Neural crest cell (in vitro differentiated cells): ENCODE measurements at places on chromosomes 1 and 21. TPM values are rescaled to one million over a fixed set of nuclear protein-coding genes. Genes with fewer than 3 reads are reported as not detected.

DNA sequence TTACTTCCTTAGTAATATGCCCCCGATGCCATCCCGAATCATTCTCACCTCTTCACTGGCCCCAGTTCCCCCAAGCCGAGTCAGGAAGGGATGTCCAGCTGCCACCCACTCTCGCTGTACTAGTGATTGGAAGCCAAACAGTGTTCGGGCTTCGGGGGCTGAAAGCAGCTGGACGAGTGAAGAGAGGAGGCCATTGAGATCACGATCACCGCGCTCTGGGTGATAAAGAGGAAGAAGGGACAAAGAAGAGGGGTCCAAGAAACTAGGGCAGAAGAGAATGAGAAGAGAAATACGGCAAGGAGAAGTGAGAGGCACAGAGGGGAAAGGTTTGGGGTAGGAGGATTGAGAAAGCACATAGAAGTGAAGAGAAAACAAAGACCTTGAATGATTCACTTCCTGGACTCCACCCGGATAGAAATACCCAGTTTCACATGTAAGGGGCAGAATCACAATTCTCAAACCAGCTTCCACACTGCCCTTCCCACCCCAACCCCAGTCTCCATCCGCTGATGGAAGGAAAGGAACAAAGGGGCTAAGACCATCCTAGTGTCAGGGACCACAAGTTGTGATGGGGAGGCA is 3.7 kb upstream of the SF3B4 start:
- no peak for DNase-seq

DNA sequence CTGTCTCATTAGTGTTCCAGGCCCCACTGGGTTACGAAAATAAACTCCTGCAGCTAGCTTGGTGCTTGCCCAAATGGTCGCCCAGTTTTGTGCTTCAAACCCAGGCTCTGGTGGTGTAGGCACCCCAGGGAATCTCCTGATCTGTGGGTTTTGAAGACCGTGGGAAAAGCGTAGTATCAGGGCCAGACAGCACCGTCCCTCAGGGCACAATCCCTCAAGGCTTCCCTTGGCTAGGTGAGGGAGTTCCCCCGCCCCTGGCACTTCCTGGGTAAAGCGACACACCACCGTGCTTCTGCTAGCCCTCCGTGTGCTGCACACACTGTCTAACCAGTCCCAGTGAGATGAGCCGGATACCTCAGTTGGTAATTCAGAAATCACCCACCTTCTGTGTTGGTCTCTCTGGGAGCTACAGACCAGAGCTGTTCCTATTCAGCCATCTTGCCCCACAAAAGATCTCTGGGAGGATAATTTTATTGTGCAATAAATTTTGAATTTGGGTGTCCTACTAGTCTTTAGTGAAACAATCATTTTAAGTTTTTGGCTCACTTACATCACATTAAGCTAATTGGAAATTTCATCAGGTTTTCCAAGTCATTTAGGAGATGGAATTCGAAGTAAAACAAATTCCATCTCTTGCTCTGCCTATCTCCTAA is 9.4 kb upstream of the SLC25A24 start:
- DNase-seq = no peak

DNA sequence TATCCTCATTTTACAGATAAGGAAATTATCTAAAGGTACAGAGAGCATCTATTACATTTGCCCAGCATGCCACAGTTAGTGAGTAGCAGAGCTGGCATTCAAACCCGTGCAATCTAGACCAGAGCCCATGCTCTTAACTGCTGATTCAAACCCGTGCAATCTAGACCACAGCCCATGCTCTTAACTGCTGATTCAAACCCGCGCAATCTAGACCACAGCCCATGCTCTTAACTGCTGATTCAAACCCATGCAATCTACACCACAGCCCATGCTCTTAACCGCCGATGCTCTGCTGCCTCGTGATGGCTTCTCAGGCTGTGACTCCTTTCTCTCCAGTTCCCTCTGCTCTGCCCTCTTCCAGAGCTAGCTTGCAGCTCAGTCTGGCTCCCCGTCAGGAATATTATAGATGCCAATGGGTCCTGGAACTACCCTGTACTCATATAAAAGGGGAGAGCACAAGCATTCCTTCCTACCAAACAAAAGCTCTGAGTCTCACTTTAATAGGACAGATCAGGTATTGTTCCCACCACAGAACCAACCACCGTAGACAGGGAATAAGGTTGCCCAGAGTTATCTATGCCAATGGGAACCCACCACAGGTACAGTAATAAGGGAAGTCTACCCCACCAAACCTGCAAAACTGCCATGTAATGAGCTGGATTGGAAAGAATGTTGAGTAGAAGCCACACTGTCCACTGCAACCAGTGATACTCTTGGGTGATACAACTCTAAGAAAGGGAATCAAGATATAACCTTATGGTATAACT is 78.4 kb downstream of the SMYD3 start:
- DNase-seq = no peak

- no peak for DNase-seq
Measured at GRCh38 chr1:159867664-159868026, 5.2 kb upstream of the VSIG8 start.

DNA sequence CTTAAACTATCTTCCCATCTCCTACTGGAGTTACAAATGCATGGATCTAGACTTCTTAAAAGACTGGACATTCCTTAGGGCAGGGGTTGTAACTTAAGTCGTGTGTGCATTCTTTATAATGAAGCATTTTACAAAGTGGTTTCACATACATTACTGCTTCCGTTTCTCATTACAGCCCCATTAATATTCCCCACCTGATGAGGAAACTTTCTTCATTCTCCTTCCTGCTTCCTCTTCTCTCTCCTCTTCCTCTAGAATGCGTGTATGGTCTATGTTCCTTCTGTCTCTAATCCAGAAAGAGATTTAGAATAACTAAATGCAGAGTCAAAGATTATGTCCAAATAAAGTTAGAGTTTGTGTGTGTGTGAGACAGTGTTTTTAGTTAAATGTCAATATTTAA is 1.8 kb upstream of the CAP1 start:
- no peak for DNase-seq

DNA sequence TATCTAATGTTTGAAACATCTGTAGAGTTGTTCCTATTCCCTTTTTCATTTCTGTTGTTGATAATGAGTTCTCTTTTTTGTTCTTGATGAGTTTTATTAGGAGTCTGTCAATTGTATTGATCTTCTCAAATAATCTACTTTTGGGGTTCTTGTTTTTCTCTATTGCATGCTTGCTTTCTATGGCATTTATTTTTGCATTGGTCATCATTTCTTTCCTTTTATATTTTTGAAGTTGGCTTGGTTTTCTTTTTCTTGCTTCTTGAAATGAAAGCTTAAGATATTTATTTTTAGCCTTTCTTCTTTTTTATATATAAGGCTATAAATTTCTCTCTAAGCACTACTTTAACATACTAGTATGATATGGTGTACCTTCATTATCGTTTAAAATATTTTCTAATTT is 381.8 kb downstream of the NPHP4 start:
- DNase-seq = no peak

- DNase-seq = no peak
Measured at GRCh38 chr1:117652421-117652820, 46.6 kb downstream of the TENT5C start.

- no peak for DNase-seq
Measured at GRCh38 chr1:62897788-62898187, 113.9 kb downstream of the ATG4C start.

GRCh38 chr1:105678334-105678733 is 1378.1 kb upstream of the PRMT6 start:
- DNase-seq = no peak

DNA sequence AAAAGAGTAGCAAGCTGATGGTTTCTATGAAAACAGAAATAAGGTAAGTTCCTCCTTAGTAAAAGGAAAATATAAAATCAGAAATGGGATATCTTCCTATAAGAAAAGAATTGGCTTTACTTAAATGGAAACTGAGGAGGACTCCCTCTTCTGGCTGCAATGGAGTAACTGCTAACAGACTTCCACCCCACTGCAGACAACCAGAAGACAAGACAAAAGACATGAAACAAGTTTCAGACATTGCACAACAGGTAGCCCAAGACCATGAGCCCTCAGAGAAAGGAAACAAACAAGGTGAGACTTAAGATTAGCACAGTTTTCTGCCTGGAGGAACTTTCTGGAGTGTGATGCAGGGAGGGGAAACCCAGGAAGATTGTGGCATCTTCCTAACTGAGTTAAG is 17.0 kb upstream of the OLFML2B start:
- no peak for DNase-seq

- no peak for DNase-seq
Measured at GRCh38 chr1:112465122-112465521, 43.6 kb upstream of the WNT2B start.

- DNase-seq = no peak
Measured at GRCh38 chr1:168960595-168960994, 145.9 kb upstream of the ATP1B1 start.

DNA sequence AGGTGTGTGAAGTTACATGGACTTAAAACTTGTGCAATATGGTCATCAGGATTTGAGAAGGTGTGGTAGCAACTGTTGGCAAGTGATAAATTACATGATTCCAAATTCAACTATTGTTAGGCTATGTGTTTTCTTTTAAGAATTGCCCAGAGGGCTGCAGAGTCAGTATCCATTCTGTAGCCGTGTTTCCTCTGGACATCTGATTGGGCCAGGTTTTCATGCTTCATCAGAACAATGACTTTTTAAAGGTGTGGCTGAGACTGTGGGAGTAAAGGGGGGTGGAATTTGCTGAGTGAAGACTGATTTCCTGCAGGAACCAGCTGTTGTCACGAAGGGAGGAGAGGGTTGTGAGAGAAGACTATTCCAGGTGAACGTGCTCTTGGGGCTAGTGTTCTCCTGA is 1.7 kb upstream of the HRNR start:
- DNase-seq = no peak

- DNase-seq = no peak
Measured at GRCh38 chr1:201518071-201518470, 11.1 kb upstream of the CSRP1 start.

GRCh38 chr21:31668651-31669491 is 9.4 kb downstream of the SOD1 start:
- no peak for DNase-seq

GRCh38 chr1:108686614-108687313 is 5.3 kb upstream of the PRPF38B start:
- no peak for DNase-seq

- peak; percentile 20 for DNase-seq
Measured at GRCh38 chr1:180155182-180155682, 563 bp downstream of the QSOX1 start.

DNA sequence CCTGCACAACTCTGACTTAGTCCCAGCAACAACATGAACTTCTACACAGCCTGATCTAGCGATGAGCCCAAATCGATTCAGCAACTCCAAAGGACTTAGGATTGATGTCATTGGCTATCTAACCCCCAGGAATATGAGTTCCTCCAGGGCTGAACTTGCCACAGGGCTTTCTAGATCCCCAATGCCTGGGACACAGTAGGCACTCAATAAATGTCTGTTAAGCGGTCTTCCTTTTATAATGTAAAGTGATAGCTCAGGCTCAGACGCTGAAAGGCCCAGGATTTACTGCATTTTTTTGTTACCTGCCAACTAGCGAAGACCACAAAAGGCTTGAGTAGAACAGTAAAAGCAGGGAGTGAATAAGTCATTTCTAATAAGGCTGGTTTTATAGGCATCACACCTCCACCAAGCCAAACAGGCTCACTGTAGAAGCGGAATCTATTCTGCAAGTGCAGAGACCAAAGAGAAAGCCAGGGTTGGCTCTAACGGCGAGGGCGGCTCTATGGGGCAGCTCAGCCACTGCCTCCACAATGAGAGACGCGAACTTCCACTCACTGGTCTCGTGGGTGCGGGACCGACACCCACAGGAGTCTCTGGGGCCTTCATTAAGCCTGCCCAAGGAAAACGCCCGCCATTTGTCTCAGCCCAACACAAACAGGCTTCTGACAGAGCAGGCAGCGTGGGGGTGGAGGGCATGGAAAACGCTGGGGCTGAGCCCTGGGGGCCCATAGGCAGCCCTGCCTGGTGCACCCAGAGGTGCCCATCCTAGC is 52.0 kb downstream of the HLCS start:
- DNase-seq = no peak

- DNase-seq = no peak
Measured at GRCh38 chr1:34320053-34320669, 143.5 kb downstream of the C1orf94 start.

GRCh38 chr21:42514883-42515228 is 1.2 kb downstream of the SLC37A1 start:
- no peak for DNase-seq

GRCh38 chr1:212067787-212068186 is 32.2 kb downstream of the DTL start:
- DNase-seq = no peak

DNA sequence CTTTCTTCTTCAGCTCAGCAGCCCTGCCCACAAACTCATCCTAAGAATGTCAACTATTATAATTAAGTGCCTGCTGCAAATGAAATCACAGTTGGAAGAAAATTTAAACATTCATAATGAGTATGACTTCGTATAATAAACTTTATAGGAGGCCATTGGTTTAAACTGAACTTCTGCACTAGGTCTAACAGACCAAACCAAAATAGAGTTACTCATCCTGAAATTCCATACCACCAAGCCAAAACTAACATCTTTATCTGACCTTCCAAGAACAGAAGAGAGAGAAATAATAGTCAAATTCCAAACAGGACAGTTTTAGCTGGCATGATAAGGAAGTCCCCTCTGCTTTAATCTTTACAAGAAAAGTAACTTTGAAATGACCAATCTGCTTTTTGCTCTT is 472.4 kb upstream of the PRMT6 start:
- DNase-seq = no peak

- no peak for DNase-seq
Measured at GRCh38 chr1:5507340-5507739, 484.9 kb downstream of the NPHP4 start.

DNA sequence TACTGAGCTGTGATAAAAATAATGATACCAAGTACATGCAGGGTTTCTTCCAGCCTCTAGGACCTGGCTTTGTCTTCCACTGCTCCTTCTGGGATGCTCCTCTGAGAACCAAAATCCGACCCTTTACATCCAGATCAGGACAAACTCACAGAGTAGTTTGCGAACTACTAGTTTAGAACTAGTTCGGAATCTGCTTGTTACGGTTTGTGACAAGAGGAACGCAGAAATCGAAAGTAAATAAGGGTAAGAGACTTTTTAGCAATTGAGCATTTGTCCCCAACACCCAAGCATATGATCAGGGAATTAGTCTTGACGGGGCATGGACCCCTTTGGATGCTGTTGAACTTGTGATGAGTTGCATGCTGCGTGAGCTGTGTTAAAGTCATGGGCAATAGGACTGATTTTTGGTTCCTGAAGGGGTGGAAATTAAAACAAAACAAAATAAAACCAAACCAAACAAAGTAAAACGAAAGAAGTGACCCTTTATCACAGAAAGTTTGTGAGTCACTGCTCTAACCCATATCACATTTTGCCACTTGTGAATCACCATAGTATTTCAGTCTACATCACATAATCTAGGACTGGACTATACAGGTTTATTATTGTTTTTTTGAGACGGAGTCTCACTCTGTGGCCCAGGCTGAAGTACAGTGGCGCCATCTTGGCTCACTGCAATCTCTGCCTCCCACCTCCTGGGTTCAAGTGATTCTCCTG is 35.7 kb upstream of the ERRFI1 start:
- no peak for DNase-seq

Gene PRPF38B
- total RNA-seq = 55.2 and 58.5 TPM in 2 replicates

Gene CD53
- not detected in 2 replicates for total RNA-seq

Gene TMEM240
- 13.4 and 16.9 TPM in 2 replicates for total RNA-seq

Gene DCDC2B
- total RNA-seq = not detected in 2 replicates

Gene SMIM1
- 3.8 and 4.7 TPM in 2 replicates for total RNA-seq

Gene NES
- 248 and 265 TPM in 2 replicates for total RNA-seq

Gene HDGF
- total RNA-seq = 294 and 304 TPM in 2 replicates

Gene LAMB3
- total RNA-seq = not detected in 2 replicates

Gene SLX9
- total RNA-seq = 40.5 and 42.3 TPM in 2 replicates
